ENCODE measurements at places on chromosomes 16 and 17.

- DNase-seq: no peak
These were observed 84.7 kb downstream of the LMF1 start for GRCh38 chr16:886084-886543.

GRCh38 chr16:8852534-8852933 lies 16.3 kb downstream of the CARHSP1 start:
- no peak for DNase-seq

DNA sequence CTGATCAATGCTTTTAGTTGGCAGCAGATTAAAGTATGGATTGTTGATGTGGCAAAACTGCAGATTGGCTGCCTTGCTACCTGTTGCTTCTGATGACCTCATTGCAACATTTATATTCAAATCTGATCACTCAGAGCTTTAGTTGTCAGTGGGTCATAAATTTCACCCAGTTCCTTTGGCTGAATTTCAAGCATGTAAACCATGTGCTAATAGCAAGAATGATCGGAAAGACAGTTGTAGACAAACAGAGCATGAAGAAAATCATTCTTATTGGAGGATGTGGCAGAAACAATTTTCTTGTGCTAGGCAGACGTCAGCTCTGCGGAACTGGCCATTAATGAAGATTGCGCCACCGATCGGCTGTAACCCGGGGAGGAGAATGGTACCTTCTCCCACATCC lies 346.6 kb upstream of the EEF2KMT start:
- no peak for DNase-seq

DNA sequence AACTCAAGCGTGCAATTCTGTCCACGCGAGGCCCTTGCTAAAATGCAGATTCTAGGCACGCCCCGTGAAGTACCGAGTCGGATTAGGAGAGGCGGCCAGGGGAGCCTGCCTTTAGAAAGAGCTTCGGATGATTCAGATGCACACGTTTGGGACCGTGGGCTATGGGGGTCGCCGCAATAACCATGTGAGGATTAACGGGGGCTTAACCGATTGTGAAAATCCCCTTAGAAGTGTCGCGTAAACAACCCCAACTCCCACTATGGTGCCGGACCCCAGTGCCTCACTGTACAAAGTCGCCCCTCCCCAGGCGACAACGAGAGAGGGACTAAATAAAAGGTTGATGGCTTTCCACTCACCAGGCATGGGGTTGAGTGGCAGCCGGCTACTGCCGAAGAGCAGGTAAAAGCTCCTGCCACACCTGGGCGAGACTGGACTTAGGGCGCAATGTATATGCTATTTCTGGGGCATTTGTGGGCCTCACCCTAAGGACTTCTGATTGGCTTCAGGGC lies 635 bp upstream of the SP2 start:
- no peak for DNase-seq

DNA sequence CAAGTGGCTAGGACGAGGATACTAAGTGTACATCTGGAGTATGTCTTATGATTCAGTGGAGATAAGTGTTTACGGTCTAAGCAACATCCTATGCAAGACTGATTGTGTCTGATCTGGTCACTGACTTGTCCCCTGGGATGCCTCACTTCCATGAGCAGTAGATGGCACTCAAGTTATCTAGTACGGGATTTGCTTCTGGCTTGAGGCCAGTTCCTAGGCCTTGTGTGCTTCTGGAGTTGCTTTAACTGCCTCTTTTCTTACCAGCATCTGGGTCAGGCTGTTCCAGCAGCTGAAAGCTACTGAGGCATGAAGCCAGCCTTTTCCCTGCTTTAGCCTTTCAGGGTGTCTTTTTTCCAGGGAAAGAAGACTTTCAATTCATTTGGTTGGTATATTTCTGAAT lies 23.0 kb downstream of the SUPT6H start:
- DNase-seq: no peak

DNA sequence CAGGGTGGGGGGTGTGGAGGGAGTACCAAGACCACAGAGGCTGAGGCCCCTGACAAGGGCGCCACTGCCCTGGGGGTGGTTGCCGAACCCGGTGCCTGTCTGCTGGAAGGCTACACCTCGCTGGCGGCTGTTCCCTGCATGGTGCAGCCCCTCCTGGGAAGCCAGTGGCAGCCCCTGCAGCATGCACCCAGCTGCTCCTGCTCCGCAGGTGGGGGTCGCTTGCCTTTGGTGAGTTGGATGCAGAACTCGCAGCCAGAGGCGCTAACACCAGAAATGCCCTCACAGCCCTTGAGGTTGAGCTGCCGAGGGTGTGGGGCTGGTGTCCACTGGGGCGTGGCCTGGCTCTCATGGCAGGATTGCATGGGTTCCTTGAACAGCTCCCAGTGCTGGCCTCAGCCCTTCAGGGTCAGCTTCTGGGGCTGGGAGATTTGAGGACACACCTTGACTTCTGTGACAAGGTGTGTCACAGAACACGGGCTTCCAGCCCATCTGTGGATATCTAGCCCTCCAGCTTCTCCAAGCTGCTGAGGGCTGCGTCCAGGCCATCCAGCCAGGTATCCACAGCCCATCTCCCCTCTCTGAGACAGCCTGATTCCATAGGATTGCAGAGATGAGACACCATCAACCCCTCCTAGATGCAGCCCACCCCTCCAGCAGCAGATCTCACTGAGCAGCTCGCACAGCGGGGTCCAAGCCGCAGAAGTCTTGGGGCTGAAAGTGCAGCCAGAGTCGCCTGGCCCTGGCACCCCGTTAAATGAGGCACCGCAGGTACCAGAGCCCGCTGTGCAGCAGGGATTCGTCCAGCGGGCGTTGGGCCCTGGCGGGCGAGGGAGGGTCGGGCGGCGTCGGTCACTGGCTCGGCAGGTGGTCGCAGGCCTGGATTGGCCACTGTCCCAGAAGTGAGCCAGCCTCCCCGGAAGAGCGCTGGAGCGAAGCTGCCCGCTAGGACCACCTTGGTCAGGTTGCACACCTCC lies 586.3 kb downstream of the KCNJ18 start:
- DNase-seq: no peak

DNA sequence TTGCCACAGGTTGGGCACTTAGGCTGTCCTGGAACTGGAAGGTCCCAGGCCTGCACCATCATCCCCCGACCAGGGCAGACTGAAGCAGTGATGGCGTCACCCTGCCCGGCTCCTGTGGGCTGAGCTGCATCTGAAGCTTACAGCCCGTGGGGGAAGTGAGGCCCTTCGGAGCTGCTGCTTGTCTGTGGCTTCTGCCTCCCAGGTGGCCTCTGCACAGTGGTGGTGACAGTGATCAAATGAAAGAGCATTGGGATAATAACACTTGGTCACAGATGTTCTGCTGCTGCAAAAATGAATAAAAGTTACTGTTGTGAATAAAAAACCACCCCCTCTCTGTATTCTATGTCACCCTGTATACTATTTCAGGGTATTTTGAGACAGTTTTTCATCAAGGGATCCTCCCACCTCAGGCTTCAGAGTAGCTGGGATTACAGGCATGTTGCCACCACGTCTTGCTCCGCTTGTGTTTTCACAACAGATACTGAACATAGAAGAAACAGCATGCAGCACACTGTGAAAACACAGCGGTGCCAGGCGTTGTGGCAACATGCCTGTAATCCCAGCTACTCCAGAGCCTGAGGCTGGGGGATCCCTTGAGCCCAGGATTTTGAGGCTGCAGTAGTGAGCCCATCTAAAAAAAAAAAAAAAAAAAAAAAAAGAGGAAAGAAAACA lies 165.0 kb downstream of the LGALS9B start:
- DNase-seq: no peak

DNA sequence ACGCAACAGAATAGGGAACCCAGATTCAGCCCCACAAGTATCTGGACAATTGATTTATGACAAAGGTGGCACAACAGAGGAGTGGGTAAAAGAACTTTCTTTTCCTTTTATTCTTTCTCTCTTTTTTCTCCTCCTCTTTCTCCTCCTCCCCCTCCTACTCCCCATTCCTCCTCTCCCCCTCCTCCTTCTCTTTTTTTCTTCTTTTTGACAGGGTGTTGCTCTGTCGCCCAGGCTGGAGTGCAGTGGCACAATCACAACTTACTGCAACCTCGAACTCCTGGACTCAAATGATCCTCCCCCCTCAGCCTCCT lies 16.1 kb downstream of the GNGT2 start:
- DNase-seq: no peak

GRCh38 chr16:87586201-87586782 lies 16.0 kb upstream of the JPH3 start:
- no peak for DNase-seq

- DNase-seq: no peak
These were observed 794 bp downstream of the ANKS3 start for GRCh38 chr16:4733211-4733742.

DNA sequence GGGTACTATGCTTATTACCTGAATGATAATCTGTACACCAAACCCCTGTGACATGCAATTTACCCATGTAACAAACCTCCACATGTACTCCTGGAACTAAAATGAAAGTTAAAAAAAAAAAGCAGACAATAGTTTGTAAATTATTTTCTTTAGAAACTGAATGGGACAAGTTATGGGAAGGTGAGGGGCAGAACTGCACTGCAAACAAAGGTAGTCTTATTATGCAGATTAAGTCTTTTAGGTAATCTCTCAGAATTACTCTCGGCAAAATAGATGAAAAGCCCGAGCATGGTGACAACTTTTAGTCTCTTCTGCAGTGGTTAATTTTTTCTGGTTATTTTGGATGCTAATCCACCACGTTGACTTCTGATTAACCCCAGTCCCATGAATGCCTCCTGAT lies 25.5 kb downstream of the LDAF1 start:
- DNase-seq: no peak

Measured in memory B cell (primary cell).